HT1080 (cell line): ENCODE measurements at places on chromosomes 1 and 21. TPM values are rescaled to one million over a fixed set of nuclear protein-coding genes. Genes with fewer than 3 reads are reported as not detected.

CALML6 gene
- total RNA-seq, result not detected in 2 replicates

BLZF1 gene
- 26.4 and 31.3 TPM in 2 replicates for total RNA-seq

VHLL gene
- total RNA-seq, result not detected in 2 replicates

ADGRL4 gene
- 52.1 and 63.2 TPM in 2 replicates for total RNA-seq

CCDC27 gene
- total RNA-seq, result not detected in 2 replicates

TNN gene
- 0.06 TPM in 1 of 2 replicates, not detected in the other for total RNA-seq

DMRTA2 gene
- not detected in 2 replicates for total RNA-seq

KCNK2 gene
- 4.7 and 5.0 TPM in 2 replicates for total RNA-seq

ATP1A2 gene
- not detected in 2 replicates for total RNA-seq

C8A gene
- total RNA-seq, result not detected in 2 replicates

NES gene
- 0.03 and 0.13 TPM in 2 replicates for total RNA-seq

OR6K2 gene
- total RNA-seq, result not detected in 2 replicates

TNFRSF8 gene
- 6.1 and 7.7 TPM in 2 replicates for total RNA-seq

AIRE gene
- total RNA-seq, result not detected in 2 replicates

AMPD2 gene
- total RNA-seq, result 70.8 and 71.4 TPM in 2 replicates

NBPF15 gene
- total RNA-seq, result 26.2 and 36.1 TPM in 2 replicates

HRNR gene
- total RNA-seq, result not detected in 2 replicates

GPR61 gene
- not detected in 2 replicates for total RNA-seq

CRYBG2 gene
- total RNA-seq, result 0.03 and 0.27 TPM in 2 replicates
